HT1080 (cell line): ENCODE measurements at places on chromosomes 1 and 21.

DNA sequence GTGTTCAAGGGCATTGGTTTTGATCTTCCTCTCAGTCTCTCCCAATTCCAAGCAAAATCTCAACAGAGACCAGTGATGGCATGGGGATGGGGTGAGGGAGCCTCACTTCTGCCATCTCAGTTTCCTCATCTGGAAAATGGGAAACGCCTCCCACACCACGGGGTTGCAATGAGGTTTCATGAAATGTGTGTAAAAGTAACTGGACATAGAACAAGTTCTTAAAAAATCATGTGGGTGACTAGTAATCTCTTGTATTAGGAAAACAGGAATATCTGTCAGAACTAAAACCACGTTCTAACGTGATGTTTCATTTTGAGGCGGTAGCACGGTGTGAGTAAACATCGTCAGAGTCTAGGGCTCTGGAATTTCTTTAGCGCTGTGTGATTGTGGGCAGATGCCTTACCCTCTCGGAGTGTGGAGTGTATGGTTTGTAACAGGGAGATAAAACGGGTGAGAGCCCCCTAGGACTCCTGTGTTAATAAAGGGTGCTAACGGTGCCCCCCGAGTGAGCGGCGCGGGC, 55.5 kb upstream of the DNAJC6 start:
- DNase-seq, result no peak

DNA sequence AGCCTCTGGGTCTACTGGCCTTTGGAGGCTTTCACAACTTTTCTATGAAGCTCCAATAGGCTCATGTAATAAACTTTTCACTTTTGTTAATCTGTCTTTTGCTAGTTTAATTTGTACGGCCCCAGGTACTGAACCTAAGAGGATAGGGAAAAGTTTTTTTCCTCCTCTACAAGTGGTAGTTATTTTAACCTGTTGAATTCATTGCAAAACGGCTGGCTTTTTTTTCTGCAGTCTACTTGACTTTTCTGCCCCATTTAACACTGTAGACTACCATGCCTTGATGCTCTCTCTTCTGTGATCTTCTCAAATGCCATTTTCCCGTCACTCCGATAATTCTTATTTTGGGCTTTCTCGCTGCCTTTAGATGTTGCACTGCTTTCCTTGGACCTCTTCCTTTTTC, 43.6 kb upstream of the DR1 start:
- DNase-seq, result no peak

DNA sequence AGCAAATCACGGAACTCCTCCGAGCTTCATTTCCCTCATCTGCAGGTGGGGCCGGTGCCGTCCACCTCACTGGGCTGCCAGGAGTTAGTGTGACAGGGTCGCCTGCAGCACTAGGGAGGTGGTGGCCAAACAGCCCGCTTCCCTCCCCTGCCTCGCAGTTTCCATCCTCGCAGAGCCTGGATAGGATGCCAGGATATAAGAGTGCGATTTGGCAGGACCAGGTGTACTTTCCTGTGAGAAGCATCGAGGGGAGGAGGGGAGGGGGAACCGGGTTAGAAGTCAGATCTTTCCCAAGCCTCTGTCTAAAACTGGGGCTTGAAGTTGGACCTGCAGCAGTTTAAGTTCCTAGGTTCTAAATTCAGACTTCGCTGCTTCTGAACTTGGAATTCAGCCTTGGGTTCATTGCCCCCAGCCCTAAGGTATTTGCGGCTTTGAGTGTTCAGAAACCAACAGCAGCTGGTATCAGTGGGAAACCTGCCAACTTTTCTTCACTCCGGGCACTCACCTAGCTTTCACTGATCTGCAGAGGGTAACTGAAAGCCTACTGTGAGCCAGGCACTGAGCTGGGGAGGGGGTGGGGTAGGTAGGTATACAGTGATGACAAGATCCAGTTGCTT, 1.7 kb upstream of the JUN start:
- peak; percentile 77 for DNase-seq

- no peak for DNase-seq
Observed at GRCh38 chr1:97204468-97204867, 482.9 kb downstream of the PTBP2 start.

DNA sequence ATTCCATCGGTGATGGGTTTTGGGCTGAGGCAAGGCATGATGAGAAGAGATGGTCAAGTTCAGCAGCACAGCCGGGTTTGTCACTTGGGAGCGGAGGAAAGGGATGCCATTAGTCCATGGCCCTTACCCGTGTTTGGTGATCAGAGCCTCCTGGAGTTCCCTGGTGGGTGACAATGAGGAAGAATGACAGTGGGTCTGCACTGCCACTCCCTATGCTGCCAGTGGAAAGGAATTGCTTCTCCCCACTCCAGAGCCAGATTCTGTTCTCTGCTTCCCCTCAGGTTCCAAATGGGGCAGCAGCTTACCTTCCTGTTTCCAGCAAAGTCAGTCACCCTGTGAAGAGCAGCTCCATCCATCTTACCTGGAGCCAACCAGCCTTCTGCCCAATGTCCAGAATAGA, 393.1 kb downstream of the PTPRU start:
- DNase-seq, result no peak

GRCh38 chr1:199834711-199835110, 192.8 kb upstream of the NR5A2 start:
- no peak for DNase-seq
